ENCODE measurements at places on chromosomes 6 and 20.

DNA sequence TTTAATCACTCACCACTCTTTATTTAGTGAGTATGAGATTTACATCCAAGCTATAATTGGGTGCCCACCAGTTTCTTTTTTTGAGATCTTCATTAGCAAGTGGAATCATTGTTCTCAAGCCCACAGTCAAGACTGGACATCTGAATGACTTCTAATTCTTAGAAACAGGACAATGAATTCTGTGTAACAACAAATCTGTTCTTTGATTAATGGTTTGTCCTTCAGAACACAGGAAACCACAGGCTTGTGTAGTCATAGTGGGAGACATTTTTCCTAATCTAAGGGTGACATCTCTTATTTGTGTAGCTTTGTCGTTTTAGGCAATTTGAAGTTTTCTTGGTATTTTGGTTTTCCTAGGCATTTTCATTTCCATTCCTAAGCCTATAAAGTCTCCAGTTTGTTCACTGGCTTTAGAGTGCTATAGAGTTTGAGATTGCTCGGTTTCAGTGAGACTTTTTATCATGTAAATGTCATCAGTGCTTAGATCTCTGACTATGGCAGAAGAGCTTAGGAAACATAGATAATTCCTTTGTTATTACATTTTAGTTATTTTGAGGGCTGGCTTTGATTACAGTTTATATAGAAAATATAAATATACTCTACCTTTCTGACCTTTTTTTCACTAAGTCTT is 903.9 kb upstream of the MAP3K7 start:
- DNase-seq: no peak

GRCh38 chr20:37642246-37642645 is 51.6 kb upstream of the CTNNBL1 start:
- DNase-seq: no peak

DNA sequence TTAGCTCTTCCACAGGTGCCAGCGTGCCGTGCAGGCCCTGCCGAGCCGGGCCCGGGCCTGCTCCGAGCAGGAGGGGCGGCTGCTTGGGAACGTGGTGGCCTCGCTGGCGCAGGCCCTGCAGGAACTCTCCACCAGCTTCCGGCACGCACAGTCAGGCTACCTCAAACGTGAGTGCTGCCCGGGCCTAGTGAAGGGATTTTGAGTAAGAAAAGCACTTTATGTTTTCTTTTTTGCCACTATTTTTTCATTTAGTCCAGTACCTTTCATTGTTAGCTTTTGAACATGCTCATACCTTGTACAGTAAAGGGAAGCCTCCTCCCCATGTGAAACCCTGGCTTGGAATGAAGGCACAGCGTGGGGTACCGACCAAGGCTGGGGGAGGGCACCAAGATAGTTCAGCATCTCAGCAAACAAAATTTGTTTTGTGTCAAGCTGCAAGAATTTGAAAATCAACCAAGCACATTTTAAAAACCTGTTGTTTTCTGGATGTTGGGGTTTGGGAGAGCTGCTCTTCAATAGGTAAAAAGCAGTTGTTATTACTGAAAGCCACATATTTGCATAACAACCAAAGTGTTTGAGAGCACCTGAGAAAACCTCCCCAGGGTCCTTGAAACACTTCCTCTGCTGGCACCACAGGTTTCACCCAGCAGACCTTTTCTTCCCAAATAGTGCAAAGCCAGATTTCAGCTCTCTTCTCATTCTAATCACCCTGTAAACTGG is 18.4 kb downstream of the STX16 start:
- no peak for DNase-seq

DNA sequence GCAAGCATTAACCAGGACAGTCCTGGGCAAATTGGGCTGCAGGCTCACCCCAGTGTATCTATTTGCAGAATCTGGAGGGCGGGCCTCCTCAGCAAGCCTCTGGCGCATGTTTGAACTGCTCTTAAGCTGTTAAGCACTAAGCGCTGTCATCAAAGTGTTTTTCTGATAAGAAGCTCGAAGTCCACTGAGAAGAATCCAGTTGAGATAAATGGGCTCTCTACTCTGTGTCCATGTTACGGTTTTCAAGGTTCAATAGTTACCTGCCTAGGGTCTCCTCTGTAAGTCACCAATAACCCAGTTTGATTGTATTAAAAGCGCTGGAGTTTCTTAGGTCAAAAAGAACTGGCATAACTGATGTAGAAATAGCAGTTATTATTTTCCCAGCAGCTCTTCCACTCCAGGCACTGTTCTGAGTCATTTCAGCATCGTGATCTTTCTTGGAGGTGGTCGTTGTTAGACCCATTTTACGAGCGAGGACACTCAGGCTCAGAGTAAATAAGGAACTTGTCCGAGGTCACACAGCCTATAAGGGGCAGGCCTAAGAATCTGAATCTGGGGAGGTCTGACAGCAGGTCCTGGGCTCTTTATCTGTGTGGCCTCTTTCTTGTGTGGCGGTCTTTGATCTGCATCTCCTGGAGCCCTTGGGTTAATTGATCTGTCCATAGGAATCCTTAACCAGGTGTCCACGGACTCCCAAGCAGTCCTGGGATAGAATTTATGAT is 207.4 kb upstream of the ZNF217 start:
- DNase-seq: no peak

- no peak for DNase-seq
Observed at GRCh38 chr6:106154326-106154725, 68.2 kb downstream of the PRDM1 start.

- DNase-seq: no peak
Observed at GRCh38 chr6:7175462-7175861, 67.7 kb downstream of the RREB1 start.

- DNase-seq: peak; percentile 36
Observed at GRCh38 chr6:52574709-52575501, 2.0 kb downstream of the TRAM2 start.

DNA sequence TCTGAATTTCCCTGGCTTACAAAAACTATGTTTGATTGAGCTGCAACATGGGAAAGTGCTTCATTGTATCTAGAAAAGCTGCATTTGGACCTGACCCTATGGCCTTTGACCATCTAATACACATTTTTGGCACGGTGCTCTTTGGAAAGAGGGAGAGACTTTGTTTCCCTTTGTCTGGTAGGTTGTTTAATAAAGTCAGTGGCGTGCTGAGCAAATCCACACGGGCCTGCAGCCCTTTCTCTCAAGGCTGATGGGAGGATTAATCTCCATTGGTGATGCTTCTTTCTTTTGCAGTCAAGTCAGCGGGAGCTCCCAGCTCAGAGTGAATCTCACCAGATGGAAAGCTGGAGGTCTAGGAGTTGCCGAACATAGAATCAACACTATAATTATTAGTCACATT is 314.7 kb upstream of the CNR1 start:
- DNase-seq: no peak

- no peak for DNase-seq
Observed at GRCh38 chr6:17871189-17871519, 116.3 kb downstream of the KIF13A start.

DNA sequence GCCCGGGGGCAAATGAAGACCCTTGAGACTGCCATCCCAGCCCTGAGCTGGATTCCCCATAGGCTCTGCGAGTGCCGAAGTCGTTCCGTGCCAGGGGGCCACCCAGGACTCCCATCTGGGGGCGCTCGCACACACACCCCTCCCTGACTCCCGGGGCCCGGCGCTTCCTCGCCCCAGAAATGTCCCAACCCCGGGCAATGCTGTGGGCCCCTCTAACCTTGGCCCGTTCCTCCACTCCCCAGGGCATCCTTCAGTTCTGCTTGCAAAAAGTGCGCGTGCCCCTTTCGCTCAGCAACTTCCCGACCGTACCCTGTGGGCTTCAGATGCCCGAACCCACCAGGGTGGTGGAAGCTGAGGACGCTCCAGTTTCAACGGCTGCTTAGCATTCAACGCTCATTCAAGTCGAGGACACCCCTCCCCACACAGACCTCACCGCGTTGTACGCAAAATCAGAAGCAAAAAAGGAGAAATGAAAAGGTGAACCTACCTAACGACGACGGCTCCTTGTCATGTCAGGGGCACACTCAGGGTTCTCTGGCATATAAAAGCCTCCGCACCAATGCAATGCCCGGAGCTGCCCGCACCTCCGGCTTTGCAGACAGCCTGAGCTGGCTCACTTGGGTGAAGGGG is 25.3 kb downstream of the RIPOR2 start:
- DNase-seq: peak; percentile 55

GRCh38 chr20:60345106-60345505 is 386.9 kb downstream of the CDH26 start:
- no peak for DNase-seq

DNA sequence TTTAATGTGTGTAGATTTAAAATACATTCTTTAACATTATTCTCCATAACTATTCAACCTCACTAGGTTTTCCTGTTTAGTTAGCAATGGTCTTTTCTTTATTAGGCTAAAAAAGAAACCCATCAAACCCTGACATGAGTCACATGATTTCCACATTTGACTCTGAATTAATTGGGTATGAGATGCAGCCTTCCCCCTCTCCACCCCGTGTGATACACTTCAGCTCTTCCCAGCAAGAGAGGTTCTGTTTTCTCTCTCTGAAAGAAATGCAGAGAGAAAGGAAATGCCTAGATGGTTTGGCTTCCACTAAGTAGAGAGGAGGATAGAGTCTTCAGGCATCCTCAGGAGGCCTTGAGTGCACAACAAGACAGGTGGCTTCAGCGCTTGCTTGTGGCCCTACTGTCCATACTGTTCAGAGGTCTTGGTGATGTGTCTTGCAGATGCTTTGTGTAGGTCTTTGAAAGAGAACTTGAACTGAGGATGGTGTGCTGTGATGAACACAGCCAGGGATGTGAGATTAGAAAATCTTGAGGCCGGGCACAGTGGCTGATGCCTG is 17.3 kb downstream of the FARS2 start:
- DNase-seq: no peak

DNA sequence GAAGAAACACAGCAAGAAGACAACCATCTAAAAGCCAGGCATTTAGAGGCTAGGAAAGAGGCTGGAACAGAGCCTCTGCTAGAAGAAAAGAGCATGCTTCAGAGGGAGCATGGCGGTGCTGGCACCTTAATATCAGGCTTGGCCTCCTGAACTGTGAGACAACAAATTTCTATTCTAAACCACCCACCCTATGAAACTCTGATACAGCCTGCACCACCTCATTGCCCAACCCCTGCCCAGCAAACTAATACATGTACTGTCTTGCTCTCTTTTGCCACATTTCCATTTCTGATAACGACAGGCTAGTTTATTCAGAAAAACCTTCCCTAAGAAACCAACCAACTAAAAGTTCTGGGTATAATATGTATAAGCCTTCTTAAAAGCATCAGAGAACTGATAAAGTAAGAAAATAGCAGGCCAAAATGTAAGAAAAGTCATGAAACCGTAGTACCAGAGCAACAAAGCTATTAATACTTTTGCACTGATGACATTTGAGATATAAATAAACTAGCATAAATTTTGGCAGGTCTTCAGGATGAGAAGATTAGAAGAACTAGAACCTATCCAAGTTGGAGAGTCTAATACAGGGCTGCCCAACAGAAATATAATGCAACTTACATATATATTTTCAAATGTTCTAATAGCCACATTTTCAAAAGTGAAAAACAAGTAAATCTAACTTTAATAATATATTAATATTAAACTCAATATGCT is 184.7 kb upstream of the HSF2 start:
- DNase-seq: no peak

GRCh38 chr6:132168961-132169360 is 217.8 kb upstream of the CCN2 start:
- DNase-seq: no peak

- DNase-seq: no peak
Observed at GRCh38 chr6:151493804-151494234, at the start of gene CCDC170. TSS of gene CCDC170 (plus strand) at chr6:151494017. CDS start at chr6:151494129, 112 bp downstream.

DNA sequence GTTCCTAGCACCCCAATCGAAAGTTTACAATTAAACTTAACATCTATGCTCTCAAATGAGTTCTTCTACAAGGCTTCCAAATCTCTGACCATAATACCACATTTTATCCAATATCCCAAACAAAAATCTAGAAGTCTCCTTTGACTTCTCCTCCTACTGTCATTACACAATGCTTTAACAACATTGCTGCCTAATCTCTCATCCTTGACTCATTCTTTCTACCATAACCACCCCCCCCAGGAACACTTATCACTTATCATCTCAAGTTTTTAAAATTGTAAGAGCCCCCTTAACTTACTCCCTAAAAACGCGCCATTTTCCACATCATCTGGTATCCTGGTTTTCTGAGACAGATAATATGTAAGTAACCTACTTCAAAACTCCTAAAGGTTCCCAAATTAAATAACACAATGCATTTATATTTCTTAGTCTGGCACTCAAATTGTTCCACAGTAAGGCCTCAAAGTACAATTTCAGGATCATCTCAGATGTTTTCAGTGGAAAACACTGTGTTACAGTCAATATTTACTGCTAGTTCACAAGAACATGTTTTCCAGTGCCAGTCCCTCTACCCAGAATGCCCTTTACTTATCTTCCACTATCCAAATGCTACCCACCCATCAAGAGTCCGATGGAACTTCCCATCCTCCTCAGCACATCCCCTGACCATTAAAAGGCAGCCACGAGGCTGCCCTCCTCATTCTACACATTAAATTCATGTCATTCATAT is 308.2 kb upstream of the THEMIS start:
- no peak for DNase-seq

DNA sequence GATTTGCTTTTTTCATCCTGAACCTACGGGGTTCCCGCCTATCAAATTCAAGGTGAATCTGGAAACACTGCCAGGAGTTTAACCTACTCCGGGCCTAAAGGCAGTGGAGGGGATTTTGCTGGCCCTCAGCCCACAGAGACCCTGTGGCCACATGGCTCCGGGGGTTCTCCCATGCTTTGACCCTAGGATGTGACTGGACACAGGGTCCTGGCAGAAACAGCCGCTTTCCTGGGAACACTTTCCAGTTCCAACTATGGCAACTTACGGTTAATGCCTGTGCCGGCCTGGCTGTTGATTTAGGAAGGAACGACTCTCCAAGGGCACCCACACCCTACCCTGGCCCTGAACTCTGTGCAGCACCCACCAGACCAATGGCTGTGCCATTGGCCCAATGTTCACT is 141.7 kb upstream of the RPS6KA2 start:
- no peak for DNase-seq

GRCh38 chr6:35072051-35072697 is 69.0 kb downstream of the TCP11 start:
- DNase-seq: no peak

DNA sequence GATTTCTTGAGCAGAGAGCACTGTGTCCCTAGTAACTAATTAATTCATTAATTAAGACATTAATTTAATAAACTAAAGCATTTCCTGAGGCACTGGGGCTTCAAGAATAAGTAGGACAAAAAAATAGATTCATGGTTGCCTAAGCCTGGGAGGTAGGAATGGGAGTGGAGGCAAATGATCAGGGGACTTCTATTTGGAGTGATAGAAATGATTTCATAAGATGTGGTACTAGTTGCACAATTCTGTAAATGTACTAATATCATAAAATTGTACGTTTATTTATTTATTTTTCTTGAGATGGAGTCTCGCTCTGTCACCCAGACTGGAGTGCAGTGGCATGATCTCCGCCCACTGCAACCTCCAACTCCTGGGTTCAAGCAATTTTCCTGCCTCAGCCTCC is 287.2 kb downstream of the KHDC1L start:
- no peak for DNase-seq

- DNase-seq: no peak
Observed at GRCh38 chr6:25008707-25009392, 73.1 kb upstream of the RIPOR2 start.

Measured in uterus (tissue), 4 donors.